ENCODE measurements at places on chromosomes 13 and 19.

GRCh38 chr13:103287659-103288058 is 221.4 kb upstream of the SLC10A2 start:
- no peak for DNase-seq

- DNase-seq, result no peak
Observed at GRCh38 chr19:28489776-28490175, 723.2 kb downstream of the UQCRFS1 start.

GRCh38 chr13:77827332-77827731 is 91.3 kb downstream of the EDNRB start:
- DNase-seq, result no peak

- no peak for DNase-seq
Observed at GRCh38 chr13:30757026-30757742, 21.8 kb downstream of the ALOX5AP start.

GRCh38 chr19:50051964-50052363 is 26.2 kb downstream of the ZNF473 start:
- no peak for DNase-seq

DNA sequence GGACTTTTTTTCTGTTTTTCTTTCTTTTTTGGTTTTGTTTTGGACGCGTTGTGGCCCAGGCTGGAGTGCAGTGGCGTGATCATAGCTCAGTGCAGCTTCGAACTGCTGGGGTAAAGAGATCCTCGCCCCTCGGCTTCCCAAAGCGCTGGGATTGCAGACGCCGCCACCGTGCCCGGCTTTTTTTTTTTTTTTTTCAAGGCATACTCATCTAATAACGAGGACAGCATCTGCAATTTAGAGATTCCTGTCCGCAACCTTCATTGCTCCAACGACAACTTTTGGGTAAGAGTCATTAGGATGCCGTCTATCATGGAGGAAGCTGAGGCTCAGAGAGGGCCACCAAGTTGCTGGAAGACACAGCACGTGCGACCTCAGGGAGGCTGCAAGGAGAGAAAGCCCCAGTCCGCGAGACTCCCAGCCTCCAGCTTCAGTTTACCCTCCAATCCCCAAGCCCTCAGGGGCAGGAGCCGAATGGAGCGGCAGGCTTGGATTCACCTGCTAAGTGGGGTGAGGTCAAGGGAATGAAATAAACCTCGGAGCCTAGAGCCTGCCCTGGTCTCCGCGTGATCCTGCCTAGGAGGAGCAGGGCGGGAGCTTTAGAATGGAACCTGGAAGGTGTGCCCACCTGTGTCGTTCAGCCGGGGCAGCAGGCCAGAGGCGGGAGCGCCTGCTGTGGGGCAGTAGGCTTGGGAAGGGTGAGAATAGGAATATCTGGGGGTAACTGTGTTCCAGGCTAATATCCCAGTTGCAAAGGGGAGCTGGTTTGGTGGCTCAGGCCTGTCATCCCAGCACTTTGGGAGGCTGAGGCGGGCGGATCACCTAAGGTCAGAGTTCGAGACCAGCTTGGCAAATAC is 676 bp upstream of the POLRMT start:
- no peak for DNase-seq

- DNase-seq, result peak; percentile 12
Observed at GRCh38 chr19:32863841-32864240, 5.7 kb downstream of the SLC7A9 start.

- DNase-seq, result no peak
Observed at GRCh38 chr19:2244486-2244885, 4.6 kb upstream of the AMH start.

GRCh38 chr13:104737713-104738112 is 1671.5 kb upstream of the SLC10A2 start:
- no peak for DNase-seq

- DNase-seq, result no peak
Observed at GRCh38 chr13:42720113-42720857, 61.1 kb upstream of the FAM216B start.

- no peak for DNase-seq
Observed at GRCh38 chr13:64075543-64076271, 2660.1 kb upstream of the PCDH20 start.

DNA sequence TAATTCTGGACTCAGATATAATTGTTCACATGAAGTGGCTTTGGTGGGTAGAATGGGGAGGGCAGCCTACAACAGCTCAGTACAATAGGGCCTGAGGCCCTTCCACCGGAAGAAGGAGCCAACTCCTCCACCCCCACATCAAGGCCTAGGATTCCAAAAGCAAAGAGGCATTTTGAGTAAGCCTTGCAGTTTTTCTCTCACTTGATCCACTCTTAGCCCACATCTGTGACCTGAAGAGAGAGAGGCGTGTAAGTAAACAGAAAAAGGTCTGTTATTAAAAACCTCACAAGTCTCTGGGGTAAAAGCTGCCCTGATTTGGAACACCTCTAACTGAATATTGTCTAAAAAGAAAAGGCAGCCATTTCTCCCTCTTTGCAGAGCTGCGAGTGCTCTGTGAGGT is 214.1 kb upstream of the KL start:
- no peak for DNase-seq

- DNase-seq, result no peak
Observed at GRCh38 chr13:23950736-23951510, 53.6 kb upstream of the C1QTNF9B start.
